ENCODE measurements at places on chromosomes 12 and 14. TPM values are rescaled to one million over a fixed set of nuclear protein-coding genes. Genes with fewer than 3 reads are reported as not detected.

DNA sequence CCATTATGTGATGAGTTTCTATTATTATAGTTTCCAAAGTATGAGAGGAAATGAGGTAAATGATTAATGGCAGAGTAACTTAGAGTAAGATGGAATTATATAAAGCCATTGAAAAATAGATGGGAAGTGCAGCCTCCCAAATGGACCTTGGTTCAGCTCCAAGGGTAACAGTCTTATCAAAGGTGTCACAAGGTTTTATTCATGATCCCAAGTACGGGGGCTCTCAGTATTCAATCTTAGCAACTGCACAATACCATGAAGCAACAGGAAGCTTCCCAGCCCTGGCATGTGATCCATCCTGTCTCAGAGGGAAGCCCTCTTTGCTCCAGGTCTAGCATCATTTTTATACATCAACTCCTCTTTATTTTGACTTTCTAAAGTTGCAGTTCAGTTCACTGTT is 948.2 kb downstream of the GALC start:
- no peak for DNase-seq

DNA sequence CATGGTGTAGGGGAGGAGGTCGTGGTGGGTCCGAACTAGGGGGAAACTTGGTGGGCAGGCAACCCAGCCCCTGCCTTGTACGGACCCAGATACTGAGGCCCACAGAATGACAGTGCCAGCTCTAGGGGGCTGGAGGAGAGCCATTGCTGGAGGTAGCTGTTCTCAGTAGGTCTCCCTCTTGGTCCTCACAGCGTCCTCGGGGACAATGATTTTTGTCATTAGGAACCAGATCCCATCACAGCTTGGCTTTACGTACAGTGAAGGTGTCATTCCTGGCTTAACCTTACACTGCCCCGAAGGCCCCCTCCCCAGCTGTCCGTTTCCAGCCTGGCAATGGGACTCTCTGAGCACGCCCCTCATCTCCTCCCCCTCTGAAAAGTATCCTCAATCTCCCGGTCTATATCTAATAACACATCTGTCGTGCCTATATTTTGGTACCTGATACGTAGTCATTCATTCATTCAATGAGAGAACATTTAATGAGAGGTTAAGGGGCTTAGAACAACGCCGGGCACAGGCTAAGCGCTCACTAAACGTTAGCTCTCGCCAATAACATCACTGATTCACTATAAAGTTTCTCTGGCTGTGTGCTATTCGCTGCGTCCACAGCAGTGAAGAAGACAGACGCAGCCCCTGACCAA is 597 bp upstream of the DYNC1H1 start:
- no peak for DNase-seq

DNA sequence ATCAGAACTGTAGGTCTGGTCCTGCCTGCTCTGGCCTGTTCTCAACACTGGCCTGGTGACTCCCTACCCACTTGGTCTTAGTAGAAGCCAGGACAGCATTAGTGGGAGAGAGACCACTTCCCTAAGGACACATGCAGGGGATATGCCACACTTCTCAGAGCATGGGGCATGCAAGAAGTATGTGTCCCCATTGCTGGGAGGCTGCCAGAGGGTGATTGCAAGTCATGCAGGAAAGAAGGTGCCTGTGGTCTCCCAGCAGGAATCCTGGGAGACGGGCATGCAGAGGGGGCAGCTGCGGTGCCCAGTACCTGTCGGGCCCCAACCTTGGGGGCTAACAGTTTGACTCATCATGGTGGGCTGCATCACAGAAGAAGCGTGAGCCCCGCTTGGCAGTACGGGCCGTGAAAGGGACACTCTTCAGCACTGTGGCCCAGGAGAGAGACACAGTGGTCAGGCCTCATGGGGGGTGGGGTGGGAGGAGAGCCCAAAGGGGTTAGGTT is 23.0 kb downstream of the PRPF40B start:
- DNase-seq: no peak

DNA sequence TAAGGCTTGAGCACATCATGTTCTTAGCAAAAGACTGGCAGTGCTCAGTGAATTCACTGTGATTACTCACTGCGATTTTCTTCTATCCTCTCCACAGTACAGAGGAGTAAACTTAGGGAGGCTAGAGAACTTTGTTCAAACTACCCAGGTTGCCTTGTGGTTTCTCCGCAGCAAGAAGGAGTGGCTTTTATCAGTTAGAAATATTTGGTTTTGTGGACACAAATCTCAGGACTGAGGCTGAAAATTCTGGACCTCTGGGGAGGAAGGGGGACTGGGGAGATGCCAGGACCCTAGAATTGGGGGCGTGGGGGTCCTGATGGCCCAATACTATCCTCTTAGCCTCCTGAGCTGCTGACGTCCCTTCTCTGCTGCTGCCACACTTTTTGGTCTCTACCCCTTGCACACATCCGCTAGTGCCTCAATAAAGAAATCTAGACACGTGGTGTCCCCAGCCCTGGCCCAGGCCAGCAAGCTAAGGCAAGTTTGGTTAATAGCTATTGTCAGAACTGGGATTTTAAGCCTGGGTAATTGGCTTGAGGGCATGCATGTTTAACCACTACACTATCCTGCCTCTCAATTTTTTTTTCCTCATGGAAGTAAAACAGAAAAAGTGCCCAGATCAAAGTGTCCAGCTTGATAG is 842 bp downstream of the OAS2 start:
- DNase-seq: no peak

GRCh38 chr14:34043627-34044372 is 92.9 kb upstream of the EGLN3 start:
- DNase-seq: no peak

Gene CACNA1C
- not detected for total RNA-seq

GRCh38 chr14:89501381-89501780 is 84.3 kb upstream of the FOXN3 start:
- DNase-seq: no peak

DNA sequence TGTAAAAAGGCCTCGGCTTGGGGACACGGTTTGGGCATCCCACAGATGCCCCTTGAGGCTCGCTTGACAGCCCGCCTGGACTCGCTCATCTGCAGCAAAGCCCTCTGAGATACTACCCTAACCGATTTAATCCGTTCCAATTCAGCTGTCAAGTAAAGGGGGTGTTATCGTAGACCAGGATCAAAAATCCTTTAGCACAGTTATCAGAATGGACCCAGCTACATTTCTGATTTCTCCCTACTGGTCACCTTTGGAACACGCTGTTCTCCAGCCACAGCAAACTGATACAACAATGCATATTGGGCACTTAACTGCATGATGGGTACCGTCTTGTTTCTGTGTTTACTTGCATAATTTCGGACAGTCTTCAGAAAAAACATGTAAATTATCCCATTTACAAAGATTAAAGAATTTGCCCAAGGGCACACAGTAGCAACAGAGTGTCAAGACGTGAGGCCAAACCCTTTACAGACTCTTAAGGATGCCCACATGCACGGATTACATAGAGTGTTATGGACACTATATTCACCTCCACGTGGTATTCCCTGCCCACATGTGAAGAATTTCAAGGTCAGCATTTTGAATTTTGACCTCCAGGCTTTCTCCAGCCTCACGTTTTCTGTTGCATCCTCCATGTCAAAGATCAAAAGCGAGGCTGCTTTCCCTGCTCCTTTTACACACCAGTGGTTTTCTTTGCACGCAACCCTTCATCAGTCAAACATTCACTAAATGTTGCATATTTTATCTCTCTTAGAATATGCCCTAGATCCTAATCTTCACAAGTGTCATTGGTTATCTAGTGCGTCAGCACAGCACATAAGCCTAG is 3.2 kb upstream of the DUSP6 start:
- no peak for DNase-seq

- no peak for DNase-seq
Observed at GRCh38 chr14:93086441-93087055, 29.2 kb downstream of the ITPK1 start.

GRCh38 chr12:50537538-50537919 is 32.7 kb downstream of the DIP2B start:
- no peak for DNase-seq

- DNase-seq: no peak
Observed at GRCh38 chr14:79395061-79395460, 816.2 kb downstream of the DIO2 start.

DNA sequence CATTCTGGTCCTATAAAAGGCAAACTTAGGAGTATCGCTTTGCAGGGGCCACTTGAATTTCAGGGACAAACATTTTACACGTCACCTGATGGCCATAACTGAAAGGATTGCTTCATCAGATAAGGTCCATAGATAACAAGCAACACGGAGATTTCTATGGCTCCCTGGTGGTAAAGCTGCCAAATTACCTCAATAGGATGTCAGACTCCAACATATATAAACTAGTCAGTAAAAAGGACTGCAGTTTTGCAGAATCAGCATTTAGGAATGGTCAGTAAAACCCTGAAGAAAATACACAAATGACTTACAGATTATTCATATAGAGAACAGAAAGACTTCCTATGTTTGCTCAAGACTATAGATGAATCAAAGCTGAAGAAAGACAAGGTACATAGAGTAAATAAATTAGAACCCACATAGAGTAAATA is 66.1 kb upstream of the GRIP1 start:
- DNase-seq: no peak

Gene POTEM
- total RNA-seq: not detected

- DNase-seq: no peak
Observed at GRCh38 chr14:35268946-35269345, 23.2 kb upstream of the PSMA6 start.

- DNase-seq: no peak
Observed at GRCh38 chr12:30044206-30044605, 260.5 kb upstream of the TMTC1 start.

DNA sequence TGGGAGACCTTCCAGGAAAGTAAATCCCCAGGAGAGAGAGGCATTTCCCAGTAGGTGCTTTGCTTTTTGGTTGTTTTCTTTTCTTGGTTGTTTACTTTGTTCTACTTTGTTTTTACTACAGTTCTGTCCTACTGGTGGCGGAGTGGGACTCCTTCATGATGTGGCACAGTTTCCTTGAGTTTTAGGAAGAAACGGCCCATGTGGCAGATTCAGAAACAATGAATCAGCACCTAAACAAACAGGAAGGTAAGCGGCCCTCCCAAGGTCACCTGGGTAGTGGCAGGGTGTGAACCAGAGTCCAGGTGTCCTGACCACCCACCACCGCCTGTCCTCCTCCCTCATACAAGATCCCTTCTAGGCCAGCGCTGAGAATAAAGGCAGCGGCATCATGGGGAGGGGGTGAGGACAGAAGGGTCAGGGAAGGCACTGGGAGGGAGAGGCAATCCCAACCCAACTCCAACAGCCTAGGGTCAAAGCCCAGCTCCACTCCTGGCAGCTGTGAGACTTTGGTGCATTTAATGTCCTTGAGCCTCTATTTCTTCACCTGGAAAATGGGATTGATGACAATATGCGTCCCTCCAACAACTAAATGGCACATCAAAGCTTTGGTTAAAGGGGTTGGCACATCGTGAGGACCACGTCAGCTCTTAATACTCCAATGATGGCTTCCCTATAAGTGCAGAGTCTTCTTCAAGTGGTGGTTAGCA is 111.5 kb upstream of the BCL2L14 start:
- DNase-seq: no peak

Gene MFAP5
- total RNA-seq: 0.25 TPM

- DNase-seq: no peak
Observed at GRCh38 chr12:111822886-111823285, 19.1 kb upstream of the MAPKAPK5 start.

Gene RNASE3
- total RNA-seq: not detected

Gene CISTR
- not detected for total RNA-seq

Gene TTLL5
- 46.2 TPM for total RNA-seq

- DNase-seq: no peak
Observed at GRCh38 chr14:29299372-29299771, 532.8 kb downstream of the FOXG1 start.

DNA sequence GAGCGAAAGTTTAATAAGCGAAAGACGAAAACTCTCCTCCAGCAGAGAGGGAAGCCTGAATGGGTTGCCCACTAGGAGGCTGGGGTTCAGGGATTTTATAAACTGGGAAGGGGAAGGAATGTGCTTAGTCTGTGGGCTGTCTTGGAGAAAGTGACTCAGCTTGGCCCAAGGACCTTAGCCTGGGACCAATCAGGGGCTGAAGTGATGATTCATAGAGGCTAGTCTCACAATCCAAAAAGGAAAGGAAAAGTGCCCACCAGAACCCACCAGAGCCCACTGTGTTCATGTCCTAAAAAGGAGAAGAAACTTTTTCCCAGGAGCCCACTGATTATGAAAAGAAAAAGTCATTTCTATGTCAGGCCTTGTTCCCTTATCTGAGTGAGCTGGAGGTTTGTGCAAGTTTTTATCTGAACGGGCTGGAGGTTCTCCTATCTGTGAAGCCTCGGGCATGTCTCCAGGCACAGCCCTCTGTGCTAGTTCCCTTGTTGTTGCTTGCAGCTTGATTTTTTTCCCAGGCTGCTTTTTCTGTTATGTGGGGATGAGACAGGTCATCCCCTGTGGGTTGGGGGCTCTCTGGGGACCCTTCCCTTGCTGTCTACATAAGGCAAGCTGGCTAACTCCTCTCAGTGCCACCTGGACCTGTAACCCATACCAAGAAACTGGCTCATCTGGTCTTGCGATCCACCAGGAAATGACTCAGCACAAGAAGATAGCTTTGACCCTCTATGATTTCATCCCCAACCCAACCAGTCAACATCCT is 8.3 kb upstream of the GOLGA5 start:
- DNase-seq: peak; percentile 19

Gene ALG10B
- total RNA-seq: 8.7 TPM

Gene SLC8A3
- total RNA-seq: 0.14 TPM

DNA sequence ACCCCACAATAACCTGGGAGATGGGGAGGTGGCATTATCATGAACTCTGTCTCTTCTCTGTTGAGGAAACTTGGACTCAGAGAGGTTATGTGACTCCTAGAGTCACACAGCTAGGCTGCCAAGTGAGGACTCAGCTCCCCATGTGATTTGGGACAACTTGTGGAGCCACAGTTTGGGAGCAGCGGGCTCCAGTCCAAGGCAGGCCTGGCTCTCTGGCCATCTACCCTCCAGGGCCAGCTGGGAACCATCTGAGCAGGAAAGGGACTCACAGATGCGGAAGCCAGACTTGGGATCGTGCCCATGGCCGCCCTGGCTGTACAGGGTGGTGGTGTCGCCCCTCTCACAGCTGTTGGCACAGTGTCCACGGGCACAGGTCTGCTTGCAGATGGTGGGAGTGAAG is 59.1 kb downstream of the ISCA2 start:
- peak; percentile 40 for DNase-seq

Gene GPR135
- 0.66 TPM for total RNA-seq

- DNase-seq: no peak
Observed at GRCh38 chr14:84806181-84806580, 723.8 kb upstream of the FLRT2 start.

GRCh38 chr14:74596741-74597450 is 15.1 kb downstream of the LTBP2 start:
- DNase-seq: no peak

GRCh38 chr14:69877492-69877891 is 1.7 kb upstream of the SMOC1 start:
- no peak for DNase-seq

All from pulmonary artery endothelial cell (primary cell).